ENCODE measurements at places on chromosomes 5 and 9.

GRCh38 chr5:62258654-62259053 is 47.4 kb upstream of the KIF2A start:
- no peak for DNase-seq

DNA sequence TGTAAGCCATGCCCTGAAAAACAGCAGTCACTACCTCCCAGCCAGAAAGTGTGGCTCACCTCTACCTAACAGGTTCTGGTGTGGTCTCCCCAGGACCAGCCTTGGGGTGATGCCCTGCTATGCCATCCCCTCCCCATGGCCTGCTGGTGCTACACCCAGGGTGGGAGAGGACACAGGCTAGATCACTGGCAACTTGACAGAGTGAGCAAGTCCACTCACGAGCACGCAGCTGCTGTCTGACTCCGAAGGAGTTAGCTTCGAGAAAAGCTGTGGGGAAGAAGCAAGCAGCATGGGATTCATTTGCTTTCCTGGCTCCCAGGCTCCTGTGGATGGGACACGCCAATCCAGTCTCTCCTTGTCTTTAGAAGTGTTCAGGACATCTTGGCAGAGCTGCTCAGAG is 102.2 kb downstream of the COL5A1 start:
- no peak for DNase-seq

GRCh38 chr9:131559421-131560000 is 14.2 kb downstream of the PRRT1B start:
- no peak for DNase-seq

- DNase-seq = no peak
Observed at GRCh38 chr9:121851641-121852091, 200.2 kb downstream of the DAB2IP start.

- DNase-seq = no peak
Observed at GRCh38 chr9:109101810-109102209, 17.9 kb downstream of the TMEM245 start.

DNA sequence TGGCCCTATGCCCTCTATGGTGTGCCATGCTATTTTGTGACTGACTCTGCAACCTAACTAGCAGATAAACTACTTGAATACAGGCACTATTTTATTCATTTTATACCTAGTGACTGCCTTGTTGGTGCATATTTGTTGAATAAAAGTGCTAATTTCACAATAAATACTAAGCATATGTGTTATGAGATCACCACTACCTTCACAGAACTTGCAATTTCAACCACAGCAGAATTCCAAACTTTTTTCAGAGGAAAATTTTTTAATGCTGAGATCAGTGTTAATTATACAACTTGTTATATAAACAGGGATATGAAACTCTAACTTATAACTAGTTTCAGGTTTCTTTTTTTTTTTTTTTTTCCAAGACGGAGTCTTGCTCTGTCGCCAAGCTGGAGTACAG is 94.8 kb downstream of the NR3C1 start:
- no peak for DNase-seq

GRCh38 chr5:16593013-16593412 is 23.8 kb downstream of the RETREG1 start:
- no peak for DNase-seq

DNA sequence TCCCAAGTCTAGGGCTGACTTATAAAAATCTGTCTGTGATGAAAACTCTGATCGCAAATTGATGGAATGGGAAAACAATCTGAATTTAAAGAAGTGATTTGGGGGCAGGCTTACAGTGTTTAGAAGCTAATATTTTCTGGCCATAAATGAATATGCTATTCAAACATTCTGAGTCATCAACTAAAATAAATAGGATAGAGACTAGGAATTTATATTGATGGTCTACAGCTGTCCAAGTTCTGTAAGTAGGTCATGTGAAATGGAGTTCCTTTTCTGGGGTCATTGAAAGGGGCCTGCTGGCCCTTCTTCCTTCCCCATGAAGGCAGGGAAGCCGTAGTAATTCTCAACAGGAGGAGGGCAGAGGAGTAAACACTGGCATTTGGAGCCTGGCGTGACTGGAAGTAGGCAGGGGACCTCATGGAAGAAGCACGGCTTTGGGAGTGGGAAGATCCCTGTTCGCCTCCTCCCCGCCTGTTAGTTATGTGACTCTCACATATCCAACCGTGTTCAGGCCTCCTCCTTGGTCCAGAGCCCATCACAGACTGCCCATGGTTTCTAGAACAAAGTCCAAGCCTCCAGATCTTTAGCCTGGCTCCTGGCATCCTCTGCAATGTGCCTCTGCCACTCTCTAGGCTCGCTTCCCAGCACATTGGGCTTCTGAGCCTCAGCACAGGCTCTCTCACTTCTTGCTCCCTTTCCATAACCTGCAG is 31.7 kb downstream of the ALG2 start:
- DNase-seq = no peak

- no peak for DNase-seq
Observed at GRCh38 chr9:79014929-79015699, 556.7 kb upstream of the TLE4 start.

DNA sequence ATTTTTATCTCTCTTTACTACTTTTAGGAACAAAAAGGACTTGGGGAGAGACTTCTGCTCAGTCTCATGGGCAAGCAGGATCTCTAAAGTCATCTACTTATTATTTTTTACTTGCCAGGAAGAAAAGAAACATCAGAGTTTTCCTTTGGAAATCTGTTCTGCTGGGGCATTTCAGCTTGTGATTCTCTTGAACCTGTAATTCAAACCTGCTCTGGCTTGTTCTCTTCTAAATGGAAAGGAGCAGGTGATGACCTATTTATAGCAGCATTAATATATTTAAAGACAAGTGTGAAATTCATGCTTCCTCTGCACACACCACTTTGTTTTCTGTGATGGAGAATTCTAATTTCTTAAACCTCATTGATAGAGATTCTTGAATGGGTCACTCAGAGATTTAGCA is 2.0 kb downstream of the ADCY2 start:
- no peak for DNase-seq

DNA sequence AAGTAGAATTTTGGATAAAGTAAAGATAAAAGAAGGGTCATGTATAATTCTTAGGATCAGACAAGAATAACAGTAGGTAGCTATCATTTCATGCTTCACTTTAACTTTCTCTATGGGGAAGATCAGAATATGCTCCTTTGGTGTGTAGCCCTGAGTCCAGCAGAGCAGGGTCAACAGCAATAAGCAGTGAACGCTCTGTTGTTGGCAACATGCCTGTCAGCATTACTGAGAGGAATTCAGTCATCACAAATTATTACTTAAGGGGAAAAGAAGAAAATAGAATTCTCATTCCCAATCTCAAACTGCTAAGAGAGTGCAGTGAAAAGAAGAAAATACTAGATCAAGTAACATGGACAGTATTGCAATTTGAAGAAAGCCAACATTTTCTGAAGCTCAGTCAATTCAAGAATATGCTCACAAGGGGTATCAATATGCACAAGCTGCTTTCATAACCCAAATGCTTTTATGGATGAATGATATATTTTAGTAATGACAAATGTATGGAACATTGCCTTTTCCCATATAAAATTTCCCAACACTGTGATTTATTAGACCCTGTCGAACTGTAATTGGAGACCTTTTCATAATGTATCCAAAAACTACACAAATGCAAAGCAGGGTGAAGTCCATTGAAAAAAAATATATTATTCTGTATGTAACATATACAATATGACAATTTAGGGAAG is 1359.4 kb downstream of the EFNA5 start:
- DNase-seq = no peak

DNA sequence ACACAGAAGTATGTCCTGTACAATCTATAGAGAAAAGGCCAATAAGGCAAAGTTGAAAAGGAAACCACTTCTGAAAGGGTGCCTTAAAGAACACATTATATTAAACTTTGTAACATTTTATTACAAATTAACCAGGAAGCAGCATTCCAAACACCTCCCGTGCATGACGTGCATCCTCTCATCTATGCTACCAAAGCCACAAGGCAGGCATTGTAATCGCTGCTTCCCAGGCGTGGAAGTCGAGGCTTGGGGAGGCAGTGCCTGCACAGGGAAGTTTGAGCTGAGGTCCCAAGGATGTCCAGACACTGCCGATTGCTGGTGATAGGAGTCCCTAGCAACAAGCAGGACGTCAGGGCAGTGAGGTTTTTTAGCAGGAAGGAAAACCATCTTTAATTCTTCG is 44.3 kb upstream of the BARHL1 start:
- no peak for DNase-seq

DNA sequence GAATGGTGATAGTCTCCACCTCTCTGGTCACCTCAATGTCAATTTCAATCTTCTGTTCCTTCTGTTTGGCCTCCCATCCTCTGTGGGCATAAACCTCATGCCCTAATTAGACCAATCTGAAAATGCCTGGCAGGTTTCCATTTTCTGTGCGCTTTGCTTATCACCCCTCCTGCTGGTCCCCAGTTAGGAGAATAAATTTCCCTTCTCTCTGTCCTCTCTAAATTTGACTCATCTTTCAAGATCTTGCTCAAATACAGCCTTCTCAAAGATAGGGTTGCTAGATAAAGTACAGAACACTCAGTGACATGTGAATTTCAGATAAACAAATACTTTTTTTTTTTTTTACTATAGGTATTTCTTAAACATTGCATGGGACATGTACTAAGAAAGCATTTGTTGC is 69.4 kb upstream of the CD180 start:
- no peak for DNase-seq

DNA sequence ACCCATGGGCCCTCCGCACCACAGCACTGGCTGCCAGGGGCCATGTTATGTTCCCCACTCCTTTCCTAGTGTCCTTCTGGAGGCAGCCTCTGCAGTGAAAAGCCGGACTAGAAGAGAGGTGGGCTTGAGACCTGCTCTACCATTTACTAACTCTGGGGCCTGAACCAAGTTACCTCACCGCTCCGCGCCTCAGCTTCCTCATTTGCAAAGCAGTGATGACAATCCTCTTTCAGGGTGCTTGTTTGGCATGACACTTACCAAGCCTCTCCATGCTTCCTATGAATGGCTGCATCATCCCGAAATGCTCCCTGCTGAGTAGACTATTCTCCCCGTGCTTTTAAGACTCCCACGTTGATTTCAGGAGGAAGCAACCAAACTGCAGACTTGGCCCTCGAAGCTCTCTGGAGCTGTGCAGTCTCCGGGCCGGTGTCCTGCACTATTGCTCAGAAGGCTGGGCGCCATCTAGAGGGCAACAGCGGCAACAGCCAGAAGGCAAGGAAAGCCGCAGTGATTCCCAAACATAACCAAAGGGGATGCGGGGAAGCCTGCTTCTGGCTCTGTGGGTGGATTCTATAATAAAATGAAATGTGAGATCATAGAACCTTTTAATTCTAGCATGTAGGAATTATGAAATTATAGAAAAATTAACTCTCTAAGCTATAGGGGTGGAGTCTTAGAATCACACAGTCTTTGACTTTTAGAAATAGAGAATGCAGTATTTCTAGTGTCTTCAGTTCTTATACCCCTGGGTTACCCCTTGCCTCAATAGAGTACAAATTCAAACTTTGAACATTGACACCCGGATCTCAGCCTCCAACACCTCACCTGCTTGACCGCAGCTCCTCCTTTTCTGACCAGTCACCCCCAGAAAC is 599.8 kb upstream of the BRINP1 start:
- no peak for DNase-seq

- DNase-seq = no peak
Observed at GRCh38 chr9:82991671-82992070, 71.3 kb downstream of the RASEF start.

GRCh38 chr9:84121991-84122523 is 141.5 kb downstream of the RMI1 start:
- DNase-seq = no peak

GRCh38 chr9:121294151-121294743 is 26.3 kb downstream of the GSN start:
- no peak for DNase-seq

DNA sequence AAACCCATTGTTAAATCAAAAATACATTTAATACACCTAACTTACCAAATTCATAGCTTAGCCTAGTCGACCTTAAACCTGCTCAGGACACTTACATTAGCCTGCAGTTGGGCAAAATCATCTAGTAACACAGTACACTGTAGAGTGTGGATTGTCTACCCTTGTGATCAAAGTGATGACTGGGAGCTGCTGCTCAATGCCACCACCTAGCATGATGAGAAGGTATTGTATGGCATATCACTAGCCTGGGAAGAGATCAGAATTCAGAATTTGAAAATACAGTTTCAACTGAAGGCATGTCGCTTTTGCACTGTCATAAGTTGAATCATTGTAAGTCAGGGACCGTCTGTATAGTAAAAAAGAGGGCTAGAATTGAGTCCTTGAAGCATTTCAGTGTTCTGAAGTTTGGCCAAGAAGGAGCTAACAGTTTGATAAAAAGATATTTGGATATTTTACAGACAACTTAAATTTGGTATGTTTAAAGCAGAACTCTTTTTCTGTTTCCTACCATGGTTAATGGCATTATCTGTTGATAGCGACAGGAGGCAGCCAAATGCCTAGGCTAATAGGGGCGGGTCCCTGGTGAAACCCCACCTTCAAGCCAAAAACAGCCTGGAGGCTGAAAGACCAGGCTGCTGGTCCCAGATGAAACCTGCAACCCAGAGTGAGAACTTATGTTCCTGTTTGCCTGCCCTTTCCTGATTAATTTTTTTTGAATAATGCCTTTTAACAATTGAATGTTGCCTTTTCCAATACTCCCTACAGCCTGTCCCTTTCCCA is 23.0 kb downstream of the SMIM15 start:
- DNase-seq = no peak

GRCh38 chr5:9538504-9538903 is 7.4 kb downstream of the SEMA5A start:
- DNase-seq = no peak

- DNase-seq = no peak
Observed at GRCh38 chr5:68220914-68221313, 5.4 kb downstream of the PIK3R1 start.

- DNase-seq = no peak
Observed at GRCh38 chr5:53109056-53109442, 508 bp downstream of the MOCS2 start.

- DNase-seq = no peak
Observed at GRCh38 chr9:14080959-14081542, 232.9 kb downstream of the NFIB start.
